ENCODE measurements at places on chromosomes 13 and 19.

- peak; percentile 53 for DNase-seq
Observed at GRCh38 chr19:42528354-42529247, at the start of gene CEACAM1. TSS of gene CEACAM1 (minus strand) at chr19:42528481. CDS start at chr19:42528374, 107 bp downstream.

- DNase-seq: peak; percentile 77
Observed at GRCh38 chr13:76879203-76879882, 6.9 kb downstream of the KCTD12 start.

DNA sequence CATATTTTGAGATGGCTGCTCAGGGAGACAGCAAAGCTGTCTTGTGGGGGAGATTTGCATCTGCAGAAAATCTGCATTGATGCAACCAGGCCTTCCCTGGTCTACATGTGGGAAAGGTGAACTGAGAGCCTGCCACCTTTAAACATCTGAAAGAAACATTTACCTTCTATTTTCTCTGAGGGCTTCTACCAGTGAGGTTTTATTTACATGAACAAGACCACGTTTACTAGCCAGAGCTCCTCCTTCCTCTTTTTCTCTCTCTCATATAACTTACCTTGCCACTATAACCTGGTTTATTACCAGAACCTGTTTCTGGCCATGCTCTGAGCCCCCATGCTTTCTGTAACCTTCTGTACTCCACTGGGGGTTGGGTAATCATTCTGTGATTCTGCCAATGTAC is 14.4 kb upstream of the RUBCNL start:
- DNase-seq: no peak

- no peak for DNase-seq
Observed at GRCh38 chr13:49563516-49563915, 21.8 kb downstream of the RCBTB1 start.

- no peak for DNase-seq
Observed at GRCh38 chr13:55563267-55563666, 1577.5 kb upstream of the PRR20A start.

DNA sequence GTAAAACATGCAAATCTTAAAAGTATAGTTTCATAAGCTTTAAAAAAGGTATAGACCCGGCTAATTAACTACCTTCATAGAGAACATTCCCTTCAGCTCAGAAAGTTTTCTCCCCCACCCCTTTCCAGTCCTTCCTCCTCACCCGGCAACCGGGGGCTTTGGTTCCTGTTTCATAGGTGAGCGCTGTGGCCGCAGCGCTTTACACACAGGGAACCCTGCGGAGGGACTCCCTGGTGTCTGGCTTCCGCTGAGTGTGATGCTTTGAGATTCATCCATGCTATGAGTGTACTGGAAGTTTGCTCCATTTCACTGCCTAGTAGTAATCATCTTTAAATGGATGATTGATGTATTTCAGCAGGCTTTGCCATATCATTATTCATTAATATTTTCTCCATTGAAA is 26.0 kb upstream of the PABPC3 start:
- DNase-seq: no peak

GRCh38 chr19:28577233-28577632 is 635.7 kb downstream of the UQCRFS1 start:
- DNase-seq: no peak

GRCh38 chr19:44668985-44669764 is 2.1 kb upstream of the CEACAM19 start:
- no peak for DNase-seq

DNA sequence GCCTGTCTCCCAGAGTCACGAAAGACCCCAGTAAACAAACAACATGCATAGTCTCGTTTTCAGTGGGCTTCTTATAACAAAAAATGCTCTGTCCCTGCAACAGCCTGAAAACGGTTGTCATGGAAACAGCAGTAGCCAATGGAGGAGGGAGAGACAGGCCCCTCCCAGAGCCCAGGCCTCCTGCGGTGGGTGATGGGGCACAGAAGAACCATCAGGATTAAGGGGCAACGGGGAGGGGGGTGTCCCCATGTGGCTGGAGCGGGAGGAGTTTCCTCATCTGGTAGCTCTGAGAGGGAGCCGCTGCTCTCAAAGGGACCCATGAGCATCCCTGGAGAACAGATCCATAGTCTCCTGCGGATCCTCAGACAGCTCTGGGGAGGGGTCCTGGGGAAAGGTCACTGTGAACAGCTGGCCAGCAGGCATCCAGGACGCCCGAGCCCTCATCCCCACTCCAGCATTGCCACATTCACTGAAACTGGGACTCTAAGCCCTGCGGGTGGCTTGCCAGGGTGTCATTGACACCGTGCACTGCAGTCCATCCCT is 37.5 kb upstream of the PNMA8B start:
- no peak for DNase-seq

DNA sequence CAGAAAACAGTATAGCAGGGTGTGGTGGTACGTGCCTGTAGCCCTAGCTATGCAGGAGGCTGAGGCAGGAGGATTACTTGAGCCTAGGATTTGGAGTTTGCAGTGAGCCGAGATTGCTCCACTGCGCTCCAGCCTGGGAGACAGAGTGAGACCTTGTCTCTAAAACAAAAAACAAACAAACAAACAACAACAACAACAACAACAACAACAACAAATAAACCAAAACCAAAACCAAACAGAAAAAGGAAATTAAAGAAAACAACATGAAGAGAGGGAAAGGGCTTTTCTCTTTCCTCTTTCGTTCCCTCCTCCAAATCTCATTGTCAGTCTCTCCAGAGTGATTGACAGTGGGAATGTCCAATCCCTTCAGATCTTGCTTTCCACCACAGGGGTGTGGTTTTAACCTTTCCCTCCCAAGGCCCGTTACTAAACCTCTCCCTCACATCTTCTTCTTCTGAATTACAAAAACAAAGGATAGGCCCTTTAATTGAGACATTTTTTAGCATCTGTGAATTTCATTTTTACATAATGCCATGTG is 341.2 kb downstream of the HS6ST3 start:
- no peak for DNase-seq

GRCh38 chr13:36509369-36509768 is 77.1 kb downstream of the CCNA1 start:
- no peak for DNase-seq

DNA sequence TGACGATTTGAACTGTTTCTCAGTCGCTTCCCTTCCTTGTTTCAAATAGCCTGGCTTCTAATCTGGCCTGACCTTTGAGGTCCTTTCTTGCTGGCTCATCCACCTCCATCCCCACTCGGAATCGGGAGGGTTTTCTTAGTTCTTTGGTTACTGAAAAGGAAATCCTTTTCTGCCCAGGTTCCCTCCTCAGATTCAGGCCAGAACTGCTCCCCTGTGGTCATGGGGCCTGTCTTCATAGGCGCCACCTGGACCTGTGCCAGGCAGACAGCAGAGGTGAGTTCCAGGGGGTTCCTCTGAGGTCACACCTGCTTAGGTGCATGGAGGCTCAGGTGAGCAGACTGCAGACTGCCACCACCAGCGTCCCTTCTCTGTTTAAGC is 62.4 kb downstream of the AKAP11 start:
- no peak for DNase-seq

- no peak for DNase-seq
Observed at GRCh38 chr19:55973982-55974381, 12.6 kb upstream of the NLRP5 start.

GRCh38 chr13:60945396-60945795 is 470.3 kb downstream of the PCDH20 start:
- no peak for DNase-seq

DNA sequence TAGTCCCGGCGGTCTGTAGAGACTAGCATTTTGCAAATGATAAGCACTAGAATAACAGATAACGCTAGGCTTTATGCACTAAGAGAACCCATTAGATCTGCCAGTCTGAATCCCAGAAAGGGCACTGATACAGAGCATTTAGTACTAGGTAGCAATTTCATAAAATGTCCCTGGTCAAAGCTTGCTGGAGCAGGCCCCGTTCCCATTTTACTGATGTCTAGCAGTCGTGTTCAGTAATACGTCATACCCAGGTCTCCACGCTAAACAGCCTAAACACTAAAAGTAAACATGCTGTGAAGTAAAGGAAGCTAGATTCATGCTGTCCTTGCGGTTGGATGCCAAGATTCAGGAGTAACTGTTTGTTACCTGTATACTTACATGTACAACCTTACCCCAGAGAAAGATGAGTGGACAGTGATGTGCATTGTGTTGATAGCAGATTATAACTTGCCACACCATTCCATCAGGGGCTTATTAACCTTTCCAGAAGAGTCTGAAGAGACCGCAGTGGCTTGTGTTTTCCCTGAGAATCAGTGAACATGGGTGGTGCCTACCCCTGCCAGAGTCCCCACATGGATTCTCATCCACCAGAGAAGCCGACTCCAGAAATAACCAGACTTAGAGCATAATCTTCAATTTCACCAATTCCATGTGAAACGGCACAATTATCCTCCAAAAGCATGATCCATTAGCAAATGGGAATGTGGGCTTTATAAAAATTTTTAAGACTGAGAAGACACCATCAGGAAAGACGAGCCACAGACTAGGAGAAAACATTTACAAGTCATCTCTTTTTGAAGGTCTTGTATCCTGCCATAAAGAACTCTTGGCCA is 3.4 kb upstream of the RPS11 start:
- DNase-seq: no peak

DNA sequence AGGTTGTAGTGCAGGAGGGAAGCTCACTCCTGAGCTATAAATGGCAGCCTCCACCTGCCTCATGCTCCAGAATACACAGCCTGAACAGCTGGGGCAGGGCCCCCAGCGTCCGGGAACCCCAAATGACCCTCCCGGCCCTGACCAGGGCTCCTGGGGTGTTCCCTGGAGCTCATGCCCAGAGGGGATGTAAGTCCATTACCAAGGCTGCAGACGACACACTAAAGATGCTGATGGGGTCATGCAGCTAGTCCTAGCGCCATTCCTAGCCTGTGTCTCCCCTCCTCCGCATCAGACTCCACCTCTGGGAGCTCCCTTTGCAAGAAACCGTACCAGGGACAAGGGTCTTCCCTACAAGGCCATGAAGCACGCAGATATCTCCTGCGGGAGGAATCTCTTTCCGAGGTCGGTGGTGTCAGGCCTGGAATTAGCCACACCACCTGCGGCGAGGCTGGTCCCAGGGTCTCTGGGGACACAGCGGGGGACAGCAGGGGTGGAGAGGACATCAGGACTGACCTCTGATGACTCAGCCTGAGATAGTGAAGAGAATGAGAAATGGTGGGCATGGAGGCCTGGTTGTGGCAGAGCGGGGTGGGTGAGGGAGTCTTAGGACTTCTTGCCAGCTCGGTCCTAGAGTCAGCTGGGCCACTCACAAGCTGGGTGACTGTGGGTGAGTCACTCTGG is 11.9 kb upstream of the TPM4 start:
- no peak for DNase-seq

- no peak for DNase-seq
Observed at GRCh38 chr19:10811391-10812111, 24.5 kb downstream of the TMED1 start.

DNA sequence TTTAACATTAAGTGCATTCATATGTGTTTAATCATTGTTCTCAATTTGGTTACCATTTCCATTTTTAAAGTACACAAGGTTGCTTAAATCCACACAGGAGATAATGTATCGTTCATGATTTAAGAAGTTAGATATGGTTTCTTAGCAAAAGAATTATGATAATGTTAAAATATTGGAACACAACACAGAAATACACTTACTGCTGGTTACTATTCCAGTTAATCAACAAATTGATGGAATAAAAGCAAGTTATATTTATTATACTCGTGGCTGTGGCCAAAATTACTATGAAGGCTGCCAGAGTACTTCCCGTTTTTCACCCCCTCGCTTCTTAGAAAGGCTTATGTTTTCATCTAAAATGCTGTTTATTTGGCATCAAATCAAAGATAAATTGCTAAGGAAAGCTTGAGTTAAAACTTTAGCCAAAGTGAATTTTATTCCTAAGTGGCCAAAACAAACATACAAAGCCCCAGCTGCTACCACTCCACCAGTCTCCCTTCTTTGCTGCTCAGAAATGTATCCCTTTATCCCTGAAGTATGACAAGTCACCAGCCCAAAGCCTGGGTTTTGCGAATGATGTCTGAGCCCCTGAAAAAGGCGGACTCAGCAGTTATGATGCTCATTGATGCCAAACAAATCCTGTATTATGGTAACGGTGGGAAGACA is 27.7 kb downstream of the LCP1 start:
- DNase-seq: no peak

GRCh38 chr13:97221466-97221865 is 667 bp upstream of the MBNL2 start:
- no peak for DNase-seq

DNA sequence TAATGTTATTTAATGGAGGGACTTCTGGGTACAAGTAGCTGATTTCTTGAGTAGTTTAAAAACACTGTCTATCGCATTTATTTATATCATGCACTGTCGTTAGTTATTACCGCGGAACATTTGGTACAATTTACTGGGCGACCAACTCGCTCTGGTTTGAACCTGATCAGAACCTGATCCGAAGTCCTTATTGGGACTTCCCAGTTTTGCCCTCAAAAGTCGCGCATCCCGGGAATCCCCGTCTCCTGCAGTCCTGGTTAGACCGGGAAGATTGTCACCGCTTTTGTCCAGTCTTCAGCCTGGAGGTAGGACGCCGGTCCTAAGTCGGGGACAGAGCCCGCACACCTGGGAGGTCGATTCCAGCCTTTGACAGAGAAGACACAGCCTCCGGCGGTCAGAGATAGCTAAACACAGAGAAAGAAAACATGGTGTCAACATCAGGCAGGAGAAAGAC is 694 bp downstream of the CLN5 start:
- DNase-seq: peak; percentile 23

DNA sequence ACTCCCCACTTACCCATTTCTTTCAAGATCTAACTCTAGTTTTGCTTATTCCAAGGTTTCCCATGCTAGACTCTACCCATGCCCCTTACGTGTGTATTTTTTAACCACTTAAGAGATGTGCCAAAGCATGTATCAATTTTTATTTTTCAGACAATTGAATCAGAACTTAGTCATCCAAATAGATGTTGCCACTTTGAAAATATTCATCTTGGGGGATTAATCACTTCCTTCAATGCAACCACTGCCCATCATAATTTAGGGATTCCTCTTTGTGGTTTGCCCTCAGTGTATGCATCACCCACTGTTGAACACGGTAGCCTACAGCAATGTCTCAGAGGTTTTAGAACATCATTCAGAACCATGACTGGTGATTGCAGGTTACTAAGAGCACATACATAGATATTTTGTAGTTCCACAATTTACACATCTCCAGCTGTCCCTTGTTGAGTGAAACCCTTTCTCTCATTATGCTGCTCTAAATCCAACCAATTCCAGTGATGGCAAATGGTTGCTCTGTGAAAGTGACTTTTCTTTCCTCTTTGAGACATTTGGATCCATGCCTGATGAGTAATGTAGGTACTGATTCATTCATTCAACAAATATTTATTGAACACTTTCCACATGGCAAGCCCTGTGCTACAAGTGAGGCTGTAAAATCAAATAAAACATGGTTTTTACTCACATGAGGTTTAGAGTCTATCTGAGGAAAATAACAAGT is 60.6 kb upstream of the SERP2 start:
- no peak for DNase-seq

DNA sequence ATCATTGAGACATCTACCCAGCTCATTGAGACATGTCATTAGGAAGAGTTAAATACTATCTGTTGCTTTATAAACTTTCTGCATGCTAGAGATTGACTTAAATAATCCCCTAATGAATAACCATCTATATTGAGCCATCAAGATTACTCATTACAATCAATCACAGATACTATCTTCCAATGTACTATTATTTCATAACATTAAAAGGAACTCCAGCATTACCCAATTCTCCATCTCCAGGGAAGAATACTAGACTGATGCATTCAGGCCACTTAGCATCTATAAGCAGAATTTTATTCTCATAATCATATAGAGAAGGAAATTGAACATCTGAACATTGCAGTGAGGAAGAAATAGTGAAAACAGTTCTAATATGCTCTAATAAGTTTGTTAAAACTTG is 8.0 kb downstream of the EPSTI1 start:
- no peak for DNase-seq

- no peak for DNase-seq
Observed at GRCh38 chr19:51292971-51293370, 18.5 kb upstream of the IGLON5 start.

All from CD4-positive, alpha-beta T cell treated with Interleukin-2 at 100 ng/mL for 4 hours (primary cell).